ENCODE measurements at places on chromosomes 6 and 20.

GRCh38 chr6:169722362-169723199, 1.7 kb downstream of the PHF10 start:
- no peak for DNase-seq

- DNase-seq: no peak
These were observed at the start of gene TBX18 for GRCh38 chr6:84764332-84765049. TSS of gene TBX18 (minus strand) at chr6:84764598. CDS start at chr6:84764181, 417 bp downstream.

DNA sequence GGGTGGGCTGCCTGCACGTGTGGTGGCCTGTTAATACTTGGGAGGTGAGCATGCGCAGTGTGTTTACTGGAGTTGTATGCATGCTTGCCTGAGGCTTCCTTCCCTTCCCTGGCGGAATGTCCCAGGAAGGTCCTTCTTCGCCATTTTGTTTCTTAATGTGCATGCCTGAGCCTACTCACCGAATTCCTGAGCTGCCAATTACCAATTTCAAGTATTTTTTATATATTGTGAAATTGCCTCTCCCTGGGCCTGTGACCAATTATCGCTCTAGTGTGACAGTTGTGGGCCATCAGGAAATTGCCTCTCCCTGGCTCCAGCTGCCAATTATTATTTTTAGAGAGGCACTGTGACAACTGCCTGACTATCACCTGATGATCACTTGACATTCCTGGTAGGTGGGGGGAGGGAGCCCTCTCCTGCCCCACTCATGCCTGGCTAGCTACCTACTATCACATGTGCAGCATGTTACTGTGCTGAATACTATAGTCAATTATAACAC, 70.0 kb downstream of the FAM50B start:
- DNase-seq: no peak

- no peak for DNase-seq
These were observed 32.6 kb downstream of the BMP6 start for GRCh38 chr6:7758456-7758855.

DNA sequence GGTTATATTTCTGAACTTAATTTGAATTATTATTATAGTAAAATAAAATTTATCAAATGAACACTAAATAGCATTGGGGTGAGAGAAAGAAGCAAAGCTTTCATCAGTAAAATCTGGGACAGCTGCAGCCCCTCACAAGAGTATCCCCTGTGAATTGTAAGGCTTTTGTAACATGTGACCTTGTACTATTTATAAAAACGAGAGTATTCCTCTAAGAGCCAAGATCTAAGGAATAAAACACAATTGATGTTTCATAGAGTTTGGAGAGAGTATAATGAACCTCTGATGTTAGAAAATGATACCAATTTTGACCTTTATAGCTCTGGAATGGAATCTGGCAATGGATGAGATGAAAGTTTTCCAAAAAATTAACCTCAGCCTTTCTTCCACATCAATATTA, 617.2 kb upstream of the ID4 start:
- DNase-seq: no peak

- no peak for DNase-seq
These were observed 11.8 kb downstream of the SMPDL3A start for GRCh38 chr6:122800906-122801305.

DNA sequence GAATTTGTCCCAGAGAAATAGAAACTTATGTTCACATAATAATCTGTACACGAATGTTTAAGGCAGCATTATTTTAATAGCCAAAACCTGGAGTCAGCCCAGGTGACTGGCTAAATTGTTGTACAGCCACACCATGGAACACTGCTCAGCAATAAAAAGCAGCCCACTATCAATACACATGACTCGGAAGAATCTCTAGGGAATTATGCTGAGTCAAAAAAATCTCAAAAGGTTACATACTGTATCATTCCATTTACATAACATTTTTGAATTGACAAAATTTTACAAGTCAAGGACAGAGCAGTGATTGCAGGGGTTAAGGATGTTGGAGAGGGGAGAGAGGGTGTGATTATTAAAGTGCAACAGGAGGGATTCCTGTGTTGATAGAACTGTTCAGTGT, 163.4 kb downstream of the UBE3D start:
- no peak for DNase-seq

- no peak for DNase-seq
These were observed 129.4 kb downstream of the BCAS1 start for GRCh38 chr20:53940907-53941545.

- DNase-seq: no peak
These were observed 25.1 kb downstream of the TOX2 start for GRCh38 chr20:43939762-43940121.

DNA sequence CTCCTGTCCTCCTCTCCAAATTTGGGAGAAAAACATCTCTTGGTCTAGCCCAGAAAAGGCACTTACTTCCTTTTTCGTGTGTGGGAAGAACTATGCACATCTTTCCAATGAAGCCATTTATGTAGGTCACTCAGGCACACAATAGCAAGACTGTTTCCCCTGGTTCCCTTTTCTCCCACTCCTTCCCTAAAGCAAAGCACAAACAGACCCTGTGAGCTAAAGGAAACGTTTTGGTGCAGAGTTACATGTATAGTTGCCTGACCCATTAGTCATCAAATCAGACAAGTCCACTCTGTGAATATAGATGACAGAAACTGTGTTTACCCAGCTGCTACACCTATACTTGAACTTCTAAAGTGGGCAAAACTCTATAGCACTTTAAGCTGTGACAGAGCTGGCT, 474.6 kb downstream of the COL12A1 start:
- DNase-seq: no peak

Data from GM12892 (cell line).